ENCODE measurements at places on chromosomes 2 and 18. TPM values are rescaled to one million over a fixed set of nuclear protein-coding genes. Genes with fewer than 3 reads are reported as not detected.

The DLGAP1 gene
- 2.1 TPM for polyA plus RNA-seq

The MREG gene
- 0.89 TPM for polyA plus RNA-seq

The CDCA7 gene
- 2.4 TPM for polyA plus RNA-seq

The SH2D6 gene
- polyA plus RNA-seq = 0.37 TPM

The KIAA2012 gene
- 0.05 TPM for polyA plus RNA-seq

The ST3GAL5 gene
- polyA plus RNA-seq = 31.1 TPM

The FNDC4 gene
- polyA plus RNA-seq = 10.5 TPM

The MAP2 gene
- polyA plus RNA-seq = 2.7 TPM
